ENCODE measurements at places on chromosomes 11 and 22.

DNA sequence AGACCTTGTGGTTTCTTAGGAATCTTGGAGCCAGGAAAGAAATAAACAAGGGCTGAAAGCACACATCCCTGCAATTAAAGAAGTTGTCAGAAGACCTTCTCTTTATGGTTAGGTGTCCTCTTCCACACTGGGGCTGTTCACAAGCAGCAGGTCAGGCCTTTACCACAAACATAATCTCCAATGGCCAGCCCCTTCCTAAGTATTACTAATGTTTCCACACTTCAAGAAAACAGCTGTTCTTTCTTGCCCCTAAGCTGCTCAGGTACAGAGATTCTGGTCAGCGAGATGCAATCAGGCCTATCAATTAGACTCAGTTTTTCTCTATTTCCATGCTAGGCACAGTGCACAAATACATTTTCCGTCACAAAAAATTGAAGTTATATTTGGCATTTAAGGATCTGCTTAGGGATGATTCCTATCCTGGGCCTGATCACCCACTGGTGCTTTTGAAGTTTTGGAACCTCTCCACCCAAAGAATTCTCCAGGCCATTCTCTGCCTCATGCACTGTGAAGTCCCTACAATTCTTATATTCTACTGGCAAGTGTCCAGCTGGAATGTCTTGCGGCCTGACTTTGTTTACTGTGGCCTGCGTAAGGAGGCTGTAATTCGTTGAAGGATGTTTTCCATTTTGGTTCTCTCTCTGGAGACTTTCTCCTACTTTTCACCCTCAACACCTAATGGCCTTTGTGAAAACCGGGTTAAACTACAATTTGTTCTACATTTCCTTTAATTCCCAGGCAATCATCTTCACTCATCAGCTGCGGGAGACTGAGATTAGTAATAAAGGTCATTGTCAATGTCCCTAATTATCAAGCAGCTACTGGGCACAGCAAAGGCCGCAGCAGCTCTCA lies 5.1 kb downstream of the PRAME start:
- no peak for DNase-seq

- DNase-seq: no peak
Observed at GRCh38 chr11:132980670-132981069, 551.6 kb downstream of the OPCML start.

GRCh38 chr11:102292933-102293332 lies 24.4 kb upstream of the BIRC3 start:
- no peak for DNase-seq

DNA sequence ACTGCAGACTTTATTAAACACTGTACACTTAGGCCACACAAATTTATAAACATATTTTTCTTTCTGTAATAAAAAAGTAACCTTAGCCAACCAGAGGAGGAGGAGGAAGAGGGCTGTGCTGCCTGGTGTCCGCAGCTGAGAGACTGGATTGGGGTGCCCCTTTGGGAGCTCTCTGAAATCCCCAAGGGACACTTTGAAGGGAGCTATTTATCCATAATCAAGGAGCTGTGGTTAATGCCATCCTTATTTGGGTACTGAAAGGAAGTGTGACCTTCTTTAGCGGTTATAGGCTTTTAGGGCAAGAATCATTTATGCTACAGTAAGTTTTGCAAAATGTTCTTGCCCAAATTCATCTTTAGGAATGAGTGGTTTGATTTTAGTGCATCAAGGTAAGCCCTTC lies 125.8 kb downstream of the RASSF10 start:
- DNase-seq: no peak

DNA sequence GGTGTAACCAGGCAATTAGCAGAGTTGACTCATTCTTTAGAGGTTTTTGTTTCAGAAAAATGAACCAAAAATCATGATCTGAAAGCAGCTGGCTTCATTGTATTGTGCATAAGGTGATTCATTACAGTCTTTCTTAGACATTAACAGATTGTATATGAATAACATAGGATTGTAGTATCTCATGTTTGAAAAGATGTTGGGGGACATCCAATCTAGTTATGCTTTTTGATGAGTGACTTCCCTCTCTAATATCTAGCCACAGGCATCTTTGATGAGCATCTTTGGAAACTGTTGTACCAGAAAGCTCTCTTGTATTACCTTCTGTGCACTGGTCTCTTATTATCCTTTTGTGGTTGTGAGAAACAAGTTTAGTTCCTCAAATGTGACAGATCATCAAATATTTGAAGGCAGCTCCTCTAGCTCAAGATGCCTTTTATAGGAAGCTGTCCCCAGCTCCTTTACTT lies 8.3 kb downstream of the GRK3 start:
- DNase-seq: no peak

DNA sequence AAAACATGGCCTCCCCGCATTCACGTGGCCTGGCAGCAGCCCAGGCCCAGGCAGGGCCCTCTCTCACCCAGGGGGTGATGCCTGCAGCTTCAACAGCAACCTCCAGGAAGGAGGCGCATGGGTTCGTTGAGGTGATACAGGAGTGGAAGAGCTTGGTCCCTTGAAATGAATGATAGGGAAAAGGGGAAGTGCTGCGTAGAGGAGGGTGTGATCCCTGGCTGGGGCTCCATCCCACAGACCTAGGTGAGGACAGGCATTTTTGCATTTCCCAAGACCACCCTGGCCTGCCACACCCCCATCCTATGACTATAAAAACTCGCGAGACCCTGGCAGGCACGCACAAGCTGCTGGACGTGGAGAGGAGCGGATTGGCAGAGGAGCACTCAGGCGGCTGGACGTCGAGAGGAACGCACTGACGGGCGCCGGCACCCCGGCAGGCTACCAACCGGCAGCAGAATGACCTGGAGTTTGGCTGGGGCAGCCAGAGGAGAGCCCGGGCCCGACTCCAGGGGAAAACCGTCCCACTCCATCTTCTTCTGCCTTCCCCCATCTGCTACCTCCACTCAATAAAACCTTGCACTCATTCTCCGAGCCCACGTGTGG lies 32.6 kb downstream of the RTN4R start:
- no peak for DNase-seq

- no peak for DNase-seq
Observed at GRCh38 chr11:16609769-16610168, 128.7 kb upstream of the C11orf58 start.

DNA sequence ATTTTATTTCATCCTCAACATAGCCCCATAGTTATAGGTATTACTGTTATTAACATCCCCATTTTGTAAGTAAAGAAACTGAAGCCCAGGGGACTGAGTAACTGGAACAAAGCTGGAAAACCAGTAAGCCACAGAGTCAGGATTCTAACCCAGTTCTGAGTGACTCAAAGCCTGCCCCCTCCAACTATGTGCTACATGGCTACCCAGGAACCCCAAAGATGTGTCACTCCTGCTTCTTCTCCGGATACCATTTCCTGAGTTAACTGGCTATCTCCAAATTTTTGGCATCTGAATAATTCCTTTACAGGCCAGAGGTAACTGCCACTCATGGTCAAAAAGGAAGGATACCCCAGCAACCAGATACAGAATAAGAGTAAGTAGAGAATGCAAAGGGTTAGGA lies 43.6 kb downstream of the TENM4 start:
- DNase-seq: no peak

DNA sequence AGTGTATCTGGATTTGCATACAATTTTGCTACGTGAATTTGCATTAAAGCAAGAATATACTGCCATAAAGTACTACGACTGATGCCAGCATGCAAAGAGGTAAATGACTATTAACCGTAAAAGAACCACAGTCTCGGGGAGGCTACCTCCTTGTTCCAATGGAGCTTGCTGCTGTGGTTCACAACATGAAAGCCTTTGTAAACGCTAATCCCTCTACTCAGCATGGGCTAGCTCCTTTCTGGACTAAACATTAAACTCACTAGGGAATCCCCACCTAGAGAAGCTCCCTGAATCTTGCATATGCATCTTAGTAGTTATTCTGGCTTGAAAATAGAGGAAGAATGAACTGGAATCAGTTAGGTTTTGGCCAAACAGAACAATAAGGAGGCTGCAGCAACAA lies 60.5 kb upstream of the ARHGAP32 start:
- no peak for DNase-seq

GRCh38 chr22:37887584-37888378 lies 18.3 kb upstream of the MICALL1 start:
- no peak for DNase-seq

GRCh38 chr11:76863196-76863777 lies 2.6 kb downstream of the ACER3 start:
- DNase-seq: no peak

- DNase-seq: no peak
Observed at GRCh38 chr22:50040717-50041116, 17.4 kb downstream of the TTLL8 start.

DNA sequence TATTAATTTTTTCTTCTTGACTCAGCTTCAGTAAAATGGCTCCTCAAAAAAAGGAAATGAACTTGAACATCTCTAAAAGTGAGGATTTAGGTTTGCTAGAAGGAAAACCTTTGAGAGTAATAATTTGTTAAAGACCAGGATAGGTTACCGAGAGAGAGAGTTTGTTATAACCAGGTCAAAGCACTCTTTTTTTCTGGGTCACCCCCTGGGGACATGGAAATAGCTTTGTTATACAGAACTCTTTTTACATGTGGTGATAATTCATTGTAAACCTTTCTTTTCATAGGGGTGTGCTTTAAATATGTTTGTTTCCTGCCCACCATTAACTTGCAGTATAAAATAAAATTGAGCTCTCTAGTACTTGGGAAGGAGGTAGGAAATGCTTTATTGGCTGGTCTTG lies 47.7 kb downstream of the DNAJC24 start:
- no peak for DNase-seq

GRCh38 chr11:2525941-2526807 lies 81.4 kb downstream of the KCNQ1 start:
- no peak for DNase-seq

DNA sequence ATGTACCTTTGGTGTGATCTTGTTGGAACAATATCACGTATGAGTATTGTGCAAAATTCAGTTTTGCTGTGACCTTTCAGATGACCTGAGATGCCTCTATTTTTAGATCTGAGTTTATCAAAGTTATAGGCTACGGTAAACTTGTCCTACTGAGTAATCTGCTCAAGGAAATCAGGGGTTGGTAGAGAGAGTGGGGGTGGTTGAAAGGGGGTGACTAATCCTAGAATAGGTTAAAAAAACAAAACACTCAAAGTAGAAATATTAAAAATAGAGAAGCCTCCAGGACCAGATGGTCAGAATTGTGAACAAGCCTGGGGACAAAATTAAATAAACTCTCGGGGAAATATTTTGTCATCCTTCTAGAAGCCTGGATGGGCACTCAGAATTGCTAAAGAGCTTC lies 59.9 kb upstream of the C11orf87 start:
- peak; percentile 13 for DNase-seq

DNA sequence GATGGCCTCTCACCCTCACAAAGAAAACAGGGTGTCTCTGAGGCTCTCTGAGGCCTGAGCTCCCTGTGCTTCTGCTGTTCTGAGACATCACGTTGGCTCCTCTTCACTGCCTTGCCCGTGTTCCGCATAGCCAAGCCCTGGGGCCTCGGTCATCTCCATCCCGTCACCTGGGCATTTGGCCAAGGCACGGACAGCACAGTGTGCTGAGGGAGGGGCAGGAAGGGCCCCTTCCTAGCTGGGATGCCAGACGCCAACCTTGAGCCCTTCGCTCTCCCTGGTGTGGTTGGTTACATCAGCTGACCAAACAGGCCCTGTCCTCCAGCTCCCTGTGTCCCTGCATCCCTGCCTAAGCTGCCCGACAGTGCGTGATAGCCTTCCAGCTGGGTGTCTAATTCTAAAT lies 25.9 kb downstream of the MOV10L1 start:
- DNase-seq: no peak

GRCh38 chr11:126942146-126942545 lies 58.4 kb downstream of the KIRREL3 start:
- no peak for DNase-seq

- DNase-seq: no peak
Observed at GRCh38 chr22:48757581-48757980, 1070.1 kb downstream of the BRD1 start.

DNA sequence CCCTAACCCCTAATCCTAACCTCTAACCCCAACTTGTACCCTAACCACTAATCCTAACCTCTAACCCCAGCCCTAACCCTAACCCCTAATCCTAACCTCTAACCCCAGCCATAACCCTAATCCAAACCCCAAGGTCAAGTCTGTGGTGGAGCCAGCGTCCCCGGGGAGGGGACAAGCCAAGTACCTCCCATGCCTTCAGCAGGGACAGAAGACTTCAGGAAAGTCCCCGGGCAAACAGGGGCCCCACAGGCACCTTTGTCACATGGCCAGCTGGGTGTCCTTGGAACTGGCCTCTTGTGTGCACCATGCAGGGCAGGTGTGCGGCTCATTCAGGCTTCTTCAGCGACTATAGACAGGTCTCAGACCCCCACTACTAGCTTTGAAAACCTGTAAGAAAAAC lies 555.8 kb downstream of the BRD1 start:
- DNase-seq: no peak

- no peak for DNase-seq
Observed at GRCh38 chr11:12693094-12693478, 18.9 kb downstream of the TEAD1 start.

- no peak for DNase-seq
Observed at GRCh38 chr11:37967635-37968034, 1369.6 kb upstream of the RAG2 start.

- no peak for DNase-seq
Observed at GRCh38 chr11:121057922-121058321, 34.0 kb downstream of the TBCEL start.

DNA sequence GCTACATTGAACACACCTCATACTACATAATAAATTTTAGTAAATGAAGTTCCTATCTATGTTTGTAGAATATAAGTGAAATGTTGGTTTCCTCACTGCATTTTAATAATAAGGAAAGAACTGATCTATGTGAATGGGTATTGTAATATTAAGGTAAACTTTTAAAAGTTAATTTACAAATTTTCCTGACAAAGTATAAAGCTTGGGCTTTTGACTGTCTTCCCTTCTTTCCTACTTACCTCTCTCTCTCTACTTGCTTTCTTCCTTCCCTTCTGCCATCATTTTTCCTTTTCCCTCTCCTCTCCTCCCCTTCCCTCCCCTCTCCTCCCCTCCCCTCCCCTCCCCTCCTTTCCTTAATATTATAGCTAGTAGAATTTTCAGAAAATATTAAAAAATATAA lies 798.2 kb downstream of the CNTN5 start:
- no peak for DNase-seq

GRCh38 chr22:49934160-49934890 lies 15.9 kb downstream of the CRELD2 start:
- no peak for DNase-seq

DNA sequence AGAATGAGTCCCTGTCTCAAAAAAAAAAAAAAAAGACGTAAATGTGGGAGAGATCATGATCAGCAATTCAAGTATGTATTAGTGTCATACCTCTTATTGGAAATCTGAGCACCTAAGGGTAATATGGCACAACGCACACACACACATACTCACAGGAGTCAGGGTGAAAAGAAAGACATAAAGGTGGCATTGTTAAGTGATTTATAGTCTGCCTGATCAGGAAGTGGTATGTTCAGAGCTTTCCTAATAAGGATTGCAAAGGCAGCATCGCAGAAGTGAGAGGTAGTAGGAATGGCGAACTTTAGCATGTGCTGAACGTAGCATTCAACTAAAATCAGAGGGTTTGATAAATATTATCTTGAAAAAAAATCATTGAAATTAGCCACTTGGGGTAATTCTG lies 854.3 kb downstream of the METTL15 start:
- no peak for DNase-seq

- DNase-seq: no peak
Observed at GRCh38 chr11:76047231-76047630, 159.1 kb downstream of the WNT11 start.

- DNase-seq: no peak
Observed at GRCh38 chr22:41888627-41889200, 26.2 kb downstream of the SHISA8 start.

Measured in non-pigmented ciliary epithelial cell (primary cell).